ENCODE measurements at places on chromosomes 7 and 10.

- no peak for DNase-seq
These were observed 180.3 kb downstream of the ELFN1 start for GRCh38 chr7:1850111-1850975.

GRCh38 chr7:47227762-47228177 is 354.1 kb downstream of the TNS3 start:
- no peak for DNase-seq

GRCh38 chr7:44292876-44293560 is 32.4 kb downstream of the CAMK2B start:
- DNase-seq = no peak

DNA sequence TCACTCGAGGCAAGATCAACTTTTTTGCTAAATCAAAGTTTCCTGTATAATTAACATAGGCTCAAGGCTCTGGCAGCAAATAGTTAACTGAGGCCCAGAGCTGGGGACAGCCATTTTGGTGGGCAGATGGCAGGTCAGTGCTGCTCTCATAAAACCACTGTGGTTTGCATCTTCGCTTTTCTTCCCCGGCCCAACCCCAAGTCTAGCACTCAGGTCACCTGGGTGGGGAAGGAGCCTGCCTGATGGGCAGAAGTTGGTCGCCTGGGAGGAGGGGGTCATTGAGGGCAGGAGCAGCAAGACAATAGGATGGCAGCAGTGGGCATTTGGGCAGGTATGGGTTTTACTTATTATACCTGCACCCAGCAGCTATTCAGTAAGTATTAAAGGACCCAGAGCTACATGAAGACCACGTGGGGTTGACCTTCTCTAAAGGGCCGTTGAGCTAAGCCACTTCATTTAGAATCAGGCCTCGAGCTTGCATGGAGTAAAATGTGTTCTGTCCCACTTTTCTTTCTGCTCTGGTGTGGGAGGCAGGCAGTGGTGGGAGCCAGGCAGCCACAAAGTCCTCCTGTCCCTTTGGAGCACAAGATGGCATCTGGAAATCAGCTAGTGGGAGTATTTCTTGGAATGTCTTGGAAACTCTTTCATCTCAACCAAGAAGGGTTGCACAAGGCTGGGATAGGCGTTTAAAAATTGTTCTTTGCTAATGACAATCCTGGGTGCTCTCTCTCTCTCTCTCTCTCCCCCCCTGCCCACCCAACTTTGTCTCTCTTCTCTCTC is 133.4 kb downstream of the SPAG6 start:
- no peak for DNase-seq

DNA sequence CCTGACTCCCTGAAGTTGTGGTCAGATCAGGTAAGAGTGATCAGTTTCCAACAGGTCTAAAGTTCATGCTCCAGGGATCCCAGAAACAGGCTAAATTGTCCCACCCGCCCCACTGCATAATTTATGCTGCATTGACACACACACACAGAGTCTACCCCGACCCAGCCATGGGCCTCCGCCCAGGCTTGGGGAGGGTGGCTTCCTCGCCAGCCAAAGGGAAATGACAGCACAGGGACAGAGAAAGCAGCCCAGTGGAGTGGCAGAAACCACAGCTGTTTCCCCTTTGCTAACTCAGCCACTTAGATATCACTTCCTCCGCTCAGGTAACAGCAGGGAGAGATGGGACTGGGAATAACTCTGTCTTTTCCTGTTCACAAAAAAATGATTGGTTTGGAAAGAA is 9.4 kb downstream of the SH3PXD2A start:
- DNase-seq = peak; percentile 53

- DNase-seq = no peak
These were observed 554.9 kb downstream of the KCNMA1 start for GRCh38 chr10:77082601-77083252.

GRCh38 chr7:22872096-22872807 is 49.6 kb upstream of the TOMM7 start:
- no peak for DNase-seq

GRCh38 chr10:72567889-72568640 is 57.8 kb downstream of the MICU1 start:
- DNase-seq = no peak

GRCh38 chr7:106064771-106065574 is 47.1 kb downstream of the SYPL1 start:
- DNase-seq = no peak

- DNase-seq = no peak
These were observed 183.0 kb downstream of the RAPGEF5 start for GRCh38 chr7:22173685-22174573.

GRCh38 chr7:30989824-30990672 is 26.3 kb downstream of the GHRHR start:
- no peak for DNase-seq

- no peak for DNase-seq
These were observed 1.8 kb downstream of the TSC22D4 start for GRCh38 chr7:100476903-100477870.

DNA sequence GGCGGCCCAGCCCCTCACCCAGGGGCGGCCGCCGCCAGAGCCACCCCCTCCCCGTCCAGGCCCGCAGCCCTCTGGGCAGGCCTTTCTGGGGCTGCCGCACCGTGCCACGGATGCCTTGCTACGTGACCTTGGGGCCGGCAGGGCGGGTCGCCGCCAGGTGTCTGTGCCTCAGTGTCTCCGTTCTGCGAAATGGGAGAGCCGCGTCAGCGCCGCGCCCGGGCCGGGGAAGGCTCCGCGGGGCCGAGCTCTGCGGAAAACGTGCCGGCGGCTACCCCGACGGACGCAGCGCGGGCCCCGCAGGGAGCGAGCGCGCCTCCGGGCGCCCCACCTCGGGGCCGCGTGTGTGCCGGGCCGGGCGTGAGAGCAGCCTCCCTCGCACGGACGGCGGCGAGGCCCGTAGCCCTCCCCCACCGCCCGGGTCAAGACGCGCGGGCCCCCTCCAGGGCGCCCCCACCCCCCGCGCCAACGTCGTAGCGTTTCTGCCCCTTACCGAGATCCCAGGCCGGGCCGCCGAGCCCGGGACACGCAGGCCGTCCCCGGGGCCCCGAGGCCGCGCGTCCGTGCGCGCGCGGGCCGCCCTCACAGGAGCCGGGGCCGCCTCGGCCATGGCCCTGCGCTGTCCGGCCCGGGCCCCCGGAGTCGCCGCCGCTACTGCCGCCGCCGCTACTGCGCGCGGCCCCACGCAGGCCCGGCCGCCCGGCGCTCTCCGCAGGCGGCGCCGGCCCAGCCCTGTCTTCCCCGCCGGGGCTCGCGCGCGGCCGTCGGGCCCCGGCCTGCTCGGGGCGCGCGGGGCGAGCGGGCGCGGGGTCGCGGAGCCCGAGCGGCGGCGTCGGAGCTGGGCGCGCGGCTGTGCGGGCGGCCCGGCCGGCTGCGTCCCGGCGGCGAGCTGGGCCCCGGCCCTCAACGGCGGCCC is 1.1 kb downstream of the ZNF777 start:
- DNase-seq = no peak

DNA sequence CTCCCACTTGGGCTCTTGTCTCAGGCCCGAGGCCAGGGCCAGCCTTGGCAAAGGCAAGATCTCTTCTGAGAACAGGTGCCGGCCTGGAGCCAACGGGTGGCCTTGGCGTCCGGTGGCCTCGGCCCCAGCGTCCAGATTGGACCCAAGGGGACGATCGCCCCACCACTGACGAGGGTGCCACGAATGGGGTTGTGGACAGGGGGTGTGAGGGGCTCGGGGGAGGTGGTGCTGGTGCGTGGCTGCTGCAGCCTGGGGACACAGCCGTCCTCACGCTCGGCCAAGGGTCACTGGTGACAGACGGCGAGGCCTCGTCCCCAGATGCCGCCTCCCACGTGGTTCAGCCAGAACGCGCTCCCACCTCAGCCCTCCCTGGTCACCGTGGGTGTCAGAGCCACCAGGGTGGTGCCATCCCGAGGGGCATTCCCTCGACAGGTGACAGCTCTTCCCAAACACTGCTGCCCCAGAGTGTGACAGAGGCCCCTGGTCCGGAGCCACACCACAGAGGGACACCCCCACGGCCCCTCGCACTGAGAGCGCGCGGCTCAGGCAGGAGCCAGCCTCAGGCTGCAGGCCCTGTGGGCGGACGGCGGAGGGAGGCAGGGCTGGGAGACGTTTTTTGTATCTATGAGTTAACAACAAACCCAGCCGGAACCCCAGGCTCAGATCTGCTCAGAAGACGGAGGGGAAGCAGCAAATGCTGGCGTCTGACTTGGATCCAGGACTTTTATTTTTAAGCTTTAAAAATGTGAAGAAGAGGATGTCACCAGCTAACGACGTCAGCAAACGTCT is 18.5 kb upstream of the CFAP46 start:
- DNase-seq = no peak

DNA sequence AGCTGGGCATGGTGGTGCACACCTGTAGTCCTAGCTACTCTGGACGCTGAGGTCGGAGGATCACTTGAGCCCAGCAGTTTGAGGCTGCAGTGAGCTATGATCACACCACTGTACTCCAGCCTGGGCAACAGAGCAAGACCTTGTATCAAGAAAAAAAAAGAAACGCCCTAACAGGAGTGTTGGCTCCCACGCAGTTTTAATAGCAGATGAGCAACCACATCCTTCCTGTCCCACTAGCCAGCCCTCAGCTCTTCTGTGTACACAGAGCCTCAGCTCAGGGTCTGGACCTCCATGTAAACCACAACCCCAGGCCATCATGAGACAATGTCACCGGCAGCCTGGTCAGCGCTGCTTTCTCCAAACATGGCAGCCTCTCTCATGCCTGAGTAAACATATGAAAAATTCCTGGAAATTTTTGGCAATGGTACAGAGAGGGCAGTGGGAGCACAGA is 108.2 kb downstream of the PIP4K2A start:
- DNase-seq = peak; percentile 80

GRCh38 chr7:151497306-151497871 is 22.3 kb downstream of the RHEB start:
- DNase-seq = no peak

DNA sequence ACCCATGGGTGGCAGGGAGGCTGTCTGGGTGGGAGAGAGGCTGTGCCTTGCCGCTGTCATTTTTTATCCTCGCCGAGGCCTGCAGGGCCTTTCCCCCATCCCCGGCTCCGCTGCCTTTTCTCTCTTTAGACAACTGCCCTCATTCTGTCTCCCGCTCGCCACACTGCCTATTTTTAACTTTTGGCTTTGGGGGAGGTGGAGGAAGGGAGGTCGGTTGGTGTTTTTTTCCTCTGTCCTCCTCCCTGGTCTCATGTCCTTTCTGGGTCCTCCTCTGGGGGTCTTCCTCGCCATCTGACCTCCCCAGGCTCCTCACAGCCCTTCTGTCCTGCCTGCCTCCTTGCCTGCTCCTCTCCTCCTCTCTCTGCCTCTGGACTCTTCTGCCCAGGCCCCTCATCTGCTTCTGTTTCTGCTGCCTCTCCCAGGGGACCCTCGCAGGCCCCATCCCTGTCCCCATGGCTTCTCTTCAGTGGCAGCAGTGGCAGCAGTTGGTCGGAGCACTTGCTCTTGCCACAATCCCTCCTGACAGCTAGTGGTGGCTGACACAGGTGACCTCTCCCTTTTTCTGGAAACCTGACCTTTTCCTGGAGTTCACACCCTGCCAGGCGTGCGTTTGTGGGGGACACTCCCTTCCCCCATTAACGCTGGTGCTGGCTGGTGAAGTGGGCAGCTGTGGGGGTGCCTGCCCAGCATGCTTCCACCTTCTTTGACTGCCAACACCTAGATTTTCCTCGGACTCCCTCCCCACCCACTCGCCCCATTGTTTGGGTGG is 19.5 kb upstream of the PCBD1 start:
- no peak for DNase-seq

DNA sequence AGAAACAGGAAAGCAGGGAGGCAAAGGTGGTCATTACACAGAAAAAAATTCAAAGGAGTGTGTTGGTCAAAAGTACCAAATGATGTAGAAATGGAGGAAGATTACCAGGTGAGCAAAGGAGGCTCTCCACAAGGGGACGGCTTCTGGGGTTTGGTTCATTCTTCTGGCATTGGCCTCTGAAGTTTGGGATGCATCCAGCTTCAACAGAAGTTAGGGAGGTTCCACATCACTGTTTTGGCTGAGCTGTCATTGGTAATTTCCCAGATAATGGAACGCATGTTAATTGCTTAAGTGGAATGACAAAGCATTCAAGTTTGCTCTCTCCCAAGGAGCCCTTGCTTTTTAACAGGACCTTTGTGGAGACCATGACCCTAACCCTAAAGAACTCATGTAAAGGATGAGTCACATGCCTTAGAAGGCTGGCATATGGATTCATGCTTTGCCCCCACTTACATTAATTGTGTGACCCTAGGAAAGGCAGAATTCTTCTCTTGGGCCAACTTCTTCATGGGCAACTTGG is 398.6 kb downstream of the GPAM start:
- DNase-seq = no peak

DNA sequence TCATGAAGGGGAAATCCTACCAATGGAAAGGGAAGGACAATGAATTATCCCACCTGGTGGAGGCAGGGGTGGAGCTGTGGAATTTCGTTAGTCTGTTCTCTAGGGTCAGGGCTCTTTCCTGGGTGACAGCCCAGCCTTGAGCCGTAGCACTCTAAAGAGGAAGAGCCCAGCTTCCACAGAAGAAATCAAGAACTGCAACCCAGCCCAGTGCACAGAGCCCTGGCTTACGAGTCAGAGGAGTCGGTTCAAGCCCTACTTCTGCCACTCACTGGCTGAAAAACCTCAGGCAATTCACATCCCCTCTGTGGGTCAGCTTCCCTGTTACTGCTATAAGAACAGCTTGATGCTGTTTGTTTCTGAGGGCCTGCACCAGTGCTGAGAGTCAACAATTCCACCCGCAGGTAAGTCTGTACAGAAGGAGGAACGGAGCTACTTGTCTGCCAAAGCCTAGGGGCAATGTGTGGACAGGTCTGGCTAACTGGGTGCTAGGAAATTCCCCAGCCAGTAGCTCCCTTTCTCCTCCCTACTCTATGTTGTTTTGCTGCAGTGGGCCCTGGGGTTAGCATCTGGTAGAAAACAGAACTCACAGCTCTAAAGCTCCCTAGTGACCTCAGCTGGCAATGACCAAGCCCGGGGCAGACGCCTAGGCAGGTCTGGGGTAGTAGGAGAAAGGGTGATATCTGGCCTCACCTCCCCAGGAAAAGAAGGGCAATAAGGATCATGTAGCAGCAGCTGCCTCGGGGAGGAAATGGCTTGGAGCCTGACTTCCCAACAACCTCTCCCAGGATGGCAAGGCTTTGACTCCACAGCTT is 3.3 kb downstream of the AVPI1 start:
- DNase-seq = peak; percentile 27

GRCh38 chr10:12333380-12334185 is 15.8 kb upstream of the CAMK1D start:
- DNase-seq = peak; percentile 52

DNA sequence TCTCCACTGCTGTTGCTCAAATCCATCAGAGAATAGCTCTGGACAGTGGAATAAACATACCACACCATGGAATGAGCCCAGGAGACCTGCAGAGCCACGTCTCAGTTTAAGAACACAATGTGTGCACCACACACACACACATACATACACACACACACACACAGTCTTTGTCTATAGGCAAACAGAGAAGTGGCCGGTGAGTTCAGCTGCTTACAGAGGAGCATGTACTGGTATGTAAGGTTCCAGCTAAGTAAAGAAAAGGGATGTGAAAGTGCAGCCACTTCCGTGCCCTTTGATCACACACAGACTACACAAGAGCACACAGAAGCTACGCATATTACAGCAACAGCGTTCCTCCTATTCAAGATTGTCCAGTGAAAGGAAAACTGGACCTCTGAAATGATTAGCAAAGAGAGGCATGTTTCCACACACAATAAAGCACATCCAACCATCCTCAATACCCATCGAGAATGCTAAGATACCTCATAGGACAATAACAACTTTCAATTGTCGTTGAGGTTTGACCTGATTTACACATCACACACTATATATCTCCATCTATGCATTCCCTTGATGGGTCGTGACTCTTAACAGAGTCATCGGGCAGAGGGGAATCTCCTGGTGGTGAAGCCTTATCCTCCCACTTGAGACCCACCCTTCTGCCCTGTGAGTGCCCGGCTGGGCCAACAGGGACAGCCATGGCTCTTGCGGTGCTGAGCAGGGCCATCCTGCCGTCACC is 23.6 kb downstream of the SLC35B4 start:
- no peak for DNase-seq

Measured in AML-193 (cell line).